Stimulated activated CD4-positive, alpha-beta T cell treated with anti-CD3 and anti-CD28 coated beads, Interleukin-1b, Interleukin-23, amount 100 ng/mL, for 1 hour (primary cell): ENCODE measurements at places on chromosomes 5 and 9.

- no peak for DNase-seq
Observed at GRCh38 chr5:142466195-142466971, 141.6 kb upstream of the SPRY4 start.

GRCh38 chr5:101012880-101013279 lies 109.8 kb upstream of the ST8SIA4 start:
- no peak for DNase-seq

GRCh38 chr9:108634204-108634603 lies 221.6 kb downstream of the ACTL7B start:
- DNase-seq: no peak

DNA sequence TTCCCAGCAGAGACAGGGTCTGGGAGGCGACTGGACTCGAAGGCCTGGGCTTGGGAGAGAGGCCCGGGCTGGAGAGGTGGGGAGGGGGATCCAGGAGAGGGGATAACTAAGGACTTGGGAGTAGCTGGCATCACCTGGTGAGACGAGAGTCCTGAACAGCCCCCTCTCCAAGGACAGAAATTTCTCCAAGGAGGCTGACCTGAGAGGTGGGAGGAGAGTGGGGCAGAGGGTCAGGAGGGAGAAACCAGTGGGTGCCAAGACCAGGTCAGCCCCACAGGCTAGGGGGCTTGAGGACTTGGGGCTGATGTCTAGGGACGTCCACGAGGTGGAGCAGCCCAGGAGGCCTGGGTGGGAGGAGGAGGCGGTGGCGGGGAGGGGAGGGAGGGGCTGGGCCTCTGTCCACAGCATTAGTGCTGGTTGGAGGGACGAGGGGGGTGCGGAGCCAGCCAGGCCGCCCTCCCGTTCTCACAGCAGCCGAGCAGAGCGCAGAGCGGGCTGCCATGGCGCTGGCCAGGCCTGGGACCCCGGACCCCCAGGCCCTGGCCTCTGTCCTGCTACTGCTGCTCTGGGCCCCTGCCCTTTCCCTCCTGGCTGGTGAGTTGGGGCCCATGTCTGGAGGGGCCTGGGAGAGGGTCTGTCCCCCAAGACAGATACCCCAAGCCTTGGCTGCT lies at the start of gene CRB2:
Gene CRB2, plus strand, starts transcription at position 437 of the 671 bp plus-strand sequence. Its CDS starts 64 bp downstream, at position 501.
- DNase-seq: no peak

DNA sequence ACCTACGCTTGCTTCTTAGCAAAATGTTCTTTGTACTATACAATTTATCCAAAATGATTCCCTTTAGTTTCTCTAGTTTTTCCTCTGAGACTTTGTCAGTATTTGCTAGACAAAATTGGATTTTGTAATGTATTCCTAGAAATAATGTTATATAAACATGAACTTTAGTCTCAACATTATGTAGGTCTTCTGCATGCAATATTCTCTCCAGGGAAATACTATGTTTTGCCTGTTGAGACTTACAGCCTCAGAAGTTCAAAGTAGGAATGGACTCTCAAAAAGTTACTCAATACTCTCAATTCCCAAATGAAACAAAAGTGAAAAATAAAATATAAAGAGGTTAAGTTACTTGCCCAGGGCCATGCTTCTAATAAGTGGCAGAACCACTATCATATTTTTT lies 24.8 kb upstream of the SMC2 start:
- DNase-seq: no peak

DNA sequence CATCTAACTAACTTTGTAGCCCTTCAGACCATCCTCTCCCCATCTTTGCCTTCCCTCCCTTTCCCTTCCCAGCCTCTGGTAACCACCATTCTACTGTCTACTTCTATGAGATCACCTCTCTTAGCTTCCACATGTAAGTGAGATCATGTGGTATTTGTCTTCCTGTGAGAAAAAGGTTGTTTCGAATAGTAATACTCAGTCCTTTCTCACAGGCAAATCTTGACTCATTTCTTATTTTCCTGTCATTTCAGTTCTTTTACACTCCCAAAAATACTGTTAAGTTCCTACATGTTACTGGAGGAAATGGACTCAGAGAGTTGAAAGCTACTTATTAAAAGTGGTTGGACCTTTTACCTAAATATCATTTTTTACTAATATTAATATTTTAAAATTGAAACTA lies 82.1 kb downstream of the SLF1 start:
- no peak for DNase-seq

DNA sequence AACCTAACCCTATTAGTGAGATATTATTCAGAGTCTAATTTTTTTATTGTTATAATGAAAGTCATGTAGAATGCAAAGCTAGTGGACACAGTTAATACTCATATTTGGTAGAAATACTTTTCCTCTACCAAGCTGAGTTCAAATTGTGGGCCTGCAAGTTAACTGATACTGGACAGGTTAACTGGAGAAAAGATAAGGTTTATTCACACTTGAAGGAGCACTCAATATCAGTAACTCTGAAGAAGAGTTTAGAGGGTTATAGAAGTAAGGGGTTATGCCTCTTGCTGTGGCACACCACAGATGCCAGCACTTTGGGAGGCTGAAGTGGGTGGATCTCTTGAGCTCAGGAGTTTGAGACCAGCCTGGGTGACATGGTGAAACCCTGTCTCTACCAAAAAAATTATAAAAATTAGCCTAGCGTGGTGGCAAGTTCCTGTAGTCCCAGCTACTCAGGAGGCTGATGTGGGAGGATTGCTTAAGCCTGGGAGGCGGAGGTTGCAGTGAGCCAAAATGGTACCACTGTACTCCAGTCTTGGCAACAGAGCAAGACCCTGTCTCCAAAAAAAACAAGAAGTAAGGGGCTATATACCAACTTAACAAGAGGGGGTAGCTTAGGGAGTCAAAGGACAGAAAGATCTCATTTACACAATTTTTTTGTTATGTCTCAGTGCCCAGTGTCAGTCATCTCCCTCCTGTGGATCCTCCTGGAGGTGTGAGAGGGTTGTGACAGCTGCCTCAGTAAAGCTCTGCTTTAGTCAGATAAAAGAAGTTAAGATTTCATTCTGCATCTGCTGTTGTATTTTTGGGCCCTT lies 121.2 kb upstream of the GRHPR start:
- no peak for DNase-seq

GRCh38 chr5:77709993-77710685 lies 66.0 kb downstream of the TBCA start:
- DNase-seq: no peak

GRCh38 chr9:83007521-83008300 lies 55.2 kb downstream of the RASEF start:
- no peak for DNase-seq

DNA sequence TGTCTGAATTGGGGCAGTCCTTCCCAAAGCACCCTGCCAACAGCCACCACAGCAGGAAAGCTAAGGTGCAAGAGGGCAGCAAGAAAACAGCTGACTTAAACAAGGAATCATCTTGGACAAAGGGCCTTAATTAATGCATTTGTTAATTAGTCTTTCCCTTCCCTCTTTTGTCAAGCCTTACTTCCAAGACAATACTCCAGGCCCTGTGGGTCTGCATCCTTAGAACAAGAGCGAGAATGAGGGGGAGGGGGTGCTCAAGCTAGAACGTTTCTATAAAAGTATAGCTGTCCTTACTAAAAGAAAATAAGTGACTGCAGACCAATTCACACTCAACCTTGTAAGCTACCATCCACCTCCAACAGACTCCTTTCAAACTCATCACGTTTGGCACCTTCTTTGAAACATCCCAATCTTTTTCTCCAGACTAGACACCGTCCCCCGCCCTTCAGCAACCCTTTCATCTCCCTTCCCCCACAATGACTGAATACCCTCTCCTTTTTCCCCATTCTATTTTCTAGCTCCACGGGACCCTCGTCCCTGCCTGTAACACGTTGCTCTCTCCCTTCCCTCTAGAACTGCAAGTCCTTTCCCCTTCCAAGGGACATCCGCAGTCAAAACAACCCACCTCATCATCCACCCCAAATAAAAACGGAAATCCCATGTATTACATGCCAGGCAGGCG lies 85.7 kb upstream of the RNF38 start:
- DNase-seq: no peak

- DNase-seq: no peak
Observed at GRCh38 chr5:173029499-173029921, 26.6 kb upstream of the CREBRF start.

GRCh38 chr9:13971966-13972655 lies 341.8 kb downstream of the NFIB start:
- DNase-seq: no peak

DNA sequence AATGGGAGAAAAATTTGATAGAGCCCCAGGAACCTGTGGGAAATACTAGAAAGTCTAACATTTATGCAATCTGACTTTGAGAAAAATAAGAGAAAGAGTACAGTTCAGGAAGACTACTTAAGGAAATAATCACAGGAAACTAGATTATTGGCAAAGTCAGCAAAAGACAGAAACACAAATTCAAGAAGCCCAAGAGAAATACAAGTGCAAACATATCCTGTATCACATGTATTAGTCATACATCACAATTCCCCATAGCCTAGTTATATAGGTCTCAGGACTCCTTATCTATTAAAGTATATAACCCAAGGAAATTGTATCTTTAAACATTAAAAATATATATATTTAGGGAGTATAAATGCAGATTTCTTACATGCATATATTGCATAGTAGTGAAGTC lies 100.8 kb downstream of the HOMER1 start:
- no peak for DNase-seq

DNA sequence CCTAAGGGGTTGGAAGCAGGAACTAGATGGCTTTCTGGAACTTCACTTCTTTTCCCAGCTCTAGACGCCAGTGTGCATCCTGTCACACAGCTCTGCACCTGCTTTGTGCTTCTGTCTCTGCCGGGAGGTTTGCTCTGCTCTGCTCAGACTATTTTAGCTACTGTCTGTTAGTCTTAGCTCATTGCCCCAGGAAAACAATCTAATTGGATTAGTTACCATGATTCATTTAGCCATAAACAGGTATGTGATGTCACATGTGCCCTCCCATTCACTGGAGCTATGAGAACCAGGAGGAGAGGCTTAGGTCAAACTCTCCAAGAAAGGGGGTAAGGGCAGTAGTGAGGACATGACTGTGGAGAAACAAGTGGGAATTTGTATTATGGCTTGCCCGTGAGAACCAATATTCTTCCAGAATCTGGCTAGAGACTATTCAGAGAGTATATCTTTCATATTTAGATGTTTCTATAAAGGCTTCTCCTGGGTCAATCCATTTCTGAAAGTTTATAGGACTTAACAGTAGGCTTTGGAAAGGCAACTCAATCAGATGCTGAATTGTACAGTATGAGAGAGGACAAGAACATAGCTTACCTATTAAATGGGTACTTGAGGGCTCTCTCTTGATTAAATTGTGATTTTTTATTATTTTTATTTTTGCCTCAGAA lies 22.4 kb upstream of the NREP start:
- DNase-seq: no peak

DNA sequence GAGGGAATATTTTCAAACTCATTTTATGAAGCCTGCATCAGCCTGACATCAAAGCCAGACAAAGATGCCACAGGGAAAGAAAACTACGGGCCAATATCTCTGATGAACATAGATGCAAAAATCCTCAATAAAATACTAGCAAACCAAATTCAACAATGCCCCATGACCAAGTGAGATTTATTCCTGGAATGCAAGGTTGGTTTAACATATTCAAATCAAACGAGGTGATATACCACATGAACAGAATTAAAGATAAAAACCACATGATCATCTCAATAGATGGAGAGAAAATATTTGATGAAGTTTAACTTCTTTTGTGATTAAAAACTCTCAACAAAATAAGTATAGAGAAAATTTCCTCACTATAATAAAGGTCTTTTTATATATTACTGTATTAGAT lies 792.0 kb upstream of the ZNF608 start:
- no peak for DNase-seq

- DNase-seq: no peak
Observed at GRCh38 chr5:17663182-17663581, 28.9 kb downstream of the TAF11L14 start.

GRCh38 chr5:132010989-132011621 lies 353 bp downstream of the ACSL6 start:
- DNase-seq: no peak

DNA sequence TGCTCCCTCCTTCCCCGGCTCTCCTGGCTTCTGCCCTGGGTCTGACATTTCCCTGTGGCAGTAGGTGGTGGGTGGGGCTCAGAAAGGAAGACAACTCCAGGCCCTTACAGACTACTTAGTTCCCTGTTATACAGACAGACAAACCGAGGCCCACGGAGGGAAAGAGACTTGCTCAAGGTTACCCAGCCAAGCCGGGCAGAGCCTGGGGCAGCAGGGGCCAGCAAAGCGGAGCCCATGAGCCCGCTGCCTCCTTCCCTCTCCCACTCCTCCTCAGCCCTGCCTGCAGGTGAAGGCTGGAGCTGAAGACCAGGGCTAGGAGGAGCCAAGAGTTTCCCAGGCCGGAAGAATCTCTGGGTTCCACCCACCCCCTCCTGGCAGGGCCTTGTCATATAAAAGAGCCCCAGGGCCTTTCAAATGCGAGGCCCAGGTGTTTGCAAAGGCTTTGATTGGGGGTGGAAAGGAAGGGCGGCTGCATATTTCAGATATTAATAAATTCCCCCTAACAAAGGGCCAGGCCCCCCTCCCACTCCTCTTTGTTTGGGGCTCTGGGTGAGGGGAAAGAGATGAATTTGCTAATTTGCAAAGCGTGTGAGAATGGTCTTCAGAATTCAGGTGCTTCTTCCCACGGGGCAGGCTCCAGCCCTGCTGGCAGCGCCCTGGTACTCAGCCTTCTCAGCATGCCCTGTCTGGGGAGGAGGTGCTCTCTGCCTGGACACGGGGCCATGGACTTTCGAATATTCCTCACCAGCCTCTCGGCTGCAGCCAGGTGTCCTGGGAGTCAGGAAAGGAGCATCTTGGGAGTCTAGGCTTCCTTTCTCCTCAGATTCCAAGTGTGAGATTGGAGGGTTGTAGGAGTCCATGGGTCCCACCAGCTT lies 21.5 kb downstream of the SLC6A7 start:
- DNase-seq: no peak

DNA sequence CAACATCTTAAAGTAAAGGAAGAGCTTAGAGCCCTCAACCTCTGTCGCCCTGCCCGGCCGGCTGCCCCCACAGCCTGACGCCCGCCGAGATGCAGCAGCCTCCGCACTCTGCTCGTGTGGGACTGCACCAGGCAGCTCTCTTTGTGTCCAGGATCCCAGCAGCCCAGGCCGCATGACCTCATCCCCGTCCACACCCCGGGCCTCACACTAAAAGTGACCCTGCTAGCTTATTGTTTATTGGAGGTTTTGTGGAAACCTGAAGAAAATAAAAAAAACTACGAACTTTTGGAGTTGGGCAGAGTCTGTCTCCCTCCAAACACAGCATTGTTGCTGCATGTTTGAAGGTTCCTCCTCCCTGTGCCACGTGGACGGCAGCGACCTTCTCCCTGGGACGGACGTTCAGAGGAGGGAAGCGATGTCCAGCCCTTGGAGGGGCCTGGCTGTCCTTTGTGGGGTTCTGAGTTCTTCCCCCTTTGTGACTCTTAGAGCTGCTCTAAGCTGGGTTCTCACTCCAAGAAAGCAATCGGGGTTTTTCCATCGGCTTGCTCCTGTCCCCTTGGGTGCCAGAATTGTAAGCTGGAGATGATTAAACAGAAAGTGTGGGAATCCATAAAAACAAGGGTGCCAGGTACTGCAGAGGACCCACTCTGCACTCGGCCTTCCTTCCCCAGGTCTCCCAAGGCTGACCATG lies 103.5 kb upstream of the COL5A1 start:
- DNase-seq: no peak
